ENCODE measurements at places on chromosomes 7 and 10.

- DNase-seq, result no peak
Measured at GRCh38 chr7:82142263-82142864, 301.2 kb downstream of the CACNA2D1 start.

GRCh38 chr10:132104471-132105301, 38.9 kb downstream of the JAKMIP3 start:
- no peak for DNase-seq

DNA sequence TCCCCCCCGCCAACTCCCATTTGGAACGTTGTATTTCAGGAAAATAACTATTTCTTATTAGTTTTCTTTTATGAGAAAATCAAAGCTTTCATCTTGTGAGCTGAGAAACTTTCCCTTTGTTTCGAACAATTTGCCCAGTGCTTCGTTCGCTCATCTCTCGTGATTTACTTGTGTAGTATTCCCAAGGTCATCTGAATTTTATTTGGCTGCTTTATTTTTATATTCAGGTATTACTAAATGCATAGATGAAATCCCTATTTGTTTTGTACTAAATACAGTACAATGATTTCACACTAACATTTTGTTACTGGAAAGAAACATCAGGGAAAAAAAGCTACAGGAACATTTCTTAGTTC, 12.0 kb upstream of the EBLN1 start:
- no peak for DNase-seq

GRCh38 chr7:867001-867405, 9.4 kb upstream of the GET4 start:
- no peak for DNase-seq

DNA sequence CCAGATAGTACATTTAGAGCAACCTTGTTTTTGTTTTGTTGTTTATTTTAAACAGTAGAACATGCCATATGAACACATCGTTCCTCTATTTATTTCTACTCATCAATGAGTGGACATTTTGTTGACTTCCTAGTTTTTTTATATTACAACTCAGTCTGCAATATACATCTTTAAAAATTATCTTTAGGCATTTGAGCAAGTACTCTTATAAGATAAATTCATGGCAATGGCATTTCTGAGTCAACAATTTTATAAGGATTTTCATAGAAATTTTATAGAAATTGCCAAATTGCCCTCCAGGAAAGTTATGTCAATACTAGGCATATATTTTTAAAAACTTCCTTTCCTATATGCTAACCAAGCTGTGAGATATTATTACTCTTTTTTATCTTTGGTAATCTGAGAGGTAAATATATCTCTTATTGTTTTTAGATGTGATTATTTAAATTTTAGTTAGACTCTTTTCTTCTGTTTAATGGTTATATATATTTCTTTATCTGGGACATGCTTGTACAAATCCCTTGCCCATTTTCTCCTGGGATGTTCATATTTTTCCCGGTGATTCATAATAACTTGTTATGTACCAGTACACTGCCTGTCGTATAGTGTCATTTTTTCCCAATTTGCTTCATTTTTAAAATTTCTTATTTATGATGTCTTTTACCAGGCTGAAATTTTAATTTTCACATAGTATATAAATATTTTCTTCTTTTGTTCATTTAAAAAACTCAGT, 50.5 kb downstream of the FZD1 start:
- DNase-seq, result no peak

DNA sequence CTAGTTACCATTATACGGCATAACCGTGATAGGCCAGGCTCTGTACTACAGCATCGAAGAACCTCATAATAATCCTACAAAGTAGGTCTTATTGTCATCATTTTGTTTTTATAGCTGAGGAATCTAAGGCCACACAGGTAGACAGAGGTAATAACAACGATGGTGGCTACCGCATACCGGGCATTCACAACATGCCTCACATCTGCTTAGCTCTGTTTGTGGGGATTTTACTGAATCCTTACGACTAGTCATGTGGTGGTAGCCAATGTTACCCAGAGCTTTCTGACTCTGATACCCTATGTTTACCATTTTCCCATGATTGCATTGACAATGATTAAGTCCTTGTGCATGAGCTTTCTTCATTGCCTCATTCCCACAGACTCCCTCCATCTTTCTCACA, 269.4 kb downstream of the TCF7L2 start:
- no peak for DNase-seq

DNA sequence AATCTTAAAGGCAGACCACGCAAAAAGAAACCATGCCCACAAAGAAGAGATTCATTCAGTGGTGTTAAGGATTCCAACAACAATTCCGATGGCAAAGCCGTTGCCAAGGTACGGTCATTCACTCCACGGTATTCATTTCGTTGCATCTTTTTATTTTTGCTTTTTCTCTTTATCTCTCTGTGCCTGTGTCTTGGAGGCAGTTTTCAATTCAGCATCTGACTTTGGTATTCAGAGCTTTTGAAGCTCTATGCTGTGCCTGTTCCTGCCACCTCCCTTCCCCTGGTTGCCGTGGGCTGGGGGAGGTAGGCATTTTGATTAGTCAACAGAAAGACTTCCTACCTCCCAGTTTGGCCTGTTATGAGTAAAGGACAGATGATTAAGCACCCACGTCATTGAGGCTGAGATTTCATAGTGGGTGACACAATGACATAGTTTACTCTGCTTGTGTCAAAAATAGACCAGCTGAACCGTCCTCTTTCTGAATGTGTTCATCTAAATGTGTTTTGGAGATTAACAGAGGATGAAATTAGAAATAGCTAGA, 149.5 kb downstream of the ARID5B start:
- peak; percentile 88 for DNase-seq

DNA sequence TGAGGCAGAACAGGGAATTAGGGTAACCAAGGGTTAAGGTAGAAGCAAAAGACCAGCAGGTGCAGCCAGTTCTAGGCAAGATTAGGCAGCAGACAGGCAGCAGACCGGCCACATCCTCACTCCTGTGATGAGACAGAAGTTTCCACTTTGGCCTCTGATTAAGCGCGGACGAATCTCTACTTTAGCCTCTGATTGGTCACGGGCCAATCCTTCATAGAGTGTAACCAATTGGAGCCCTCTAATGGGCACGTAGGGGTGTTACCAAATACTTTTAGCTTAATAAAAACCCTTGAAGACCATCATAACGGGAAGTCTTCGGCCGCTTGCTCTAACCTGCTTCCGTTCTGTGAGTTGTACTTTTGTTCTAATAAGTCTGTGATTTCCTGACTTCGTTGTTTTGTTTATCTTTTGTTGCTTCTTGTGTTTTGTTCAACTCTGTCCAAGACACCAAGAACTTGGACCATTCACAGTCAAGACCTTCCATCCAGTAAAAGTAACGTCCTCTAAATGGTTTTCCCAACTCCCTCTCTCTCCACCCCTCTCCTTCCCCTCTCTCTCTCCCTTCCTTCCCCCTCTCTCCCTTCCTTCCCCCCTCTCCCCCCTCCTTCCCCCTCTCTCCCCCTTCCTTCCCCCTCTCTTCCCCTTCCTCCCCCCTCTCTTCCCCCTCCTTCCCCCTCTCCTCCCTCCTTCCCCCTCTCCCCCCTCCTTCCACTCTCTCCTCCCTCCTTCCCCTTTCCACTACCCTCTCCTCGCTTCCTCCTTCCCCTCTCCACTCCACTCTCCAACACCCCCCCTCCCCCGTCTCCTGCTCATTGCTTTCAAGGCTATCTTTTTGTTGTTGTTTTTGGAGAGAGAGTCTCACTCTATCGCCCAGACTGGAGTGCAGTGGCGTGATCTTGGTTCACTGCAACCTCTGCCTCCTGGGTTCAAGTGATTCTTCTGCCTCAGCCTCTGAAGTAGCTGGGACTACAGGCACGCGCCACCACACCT, 13.2 kb upstream of the MALSU1 start:
- no peak for DNase-seq

- DNase-seq, result no peak
Measured at GRCh38 chr10:21080261-21080660, 183.2 kb upstream of the NEBL start.

GRCh38 chr7:114534953-114535352, 120.3 kb downstream of the FOXP2 start:
- no peak for DNase-seq

- no peak for DNase-seq
Measured at GRCh38 chr10:126221874-126222273, 166.4 kb downstream of the ADAM12 start.

DNA sequence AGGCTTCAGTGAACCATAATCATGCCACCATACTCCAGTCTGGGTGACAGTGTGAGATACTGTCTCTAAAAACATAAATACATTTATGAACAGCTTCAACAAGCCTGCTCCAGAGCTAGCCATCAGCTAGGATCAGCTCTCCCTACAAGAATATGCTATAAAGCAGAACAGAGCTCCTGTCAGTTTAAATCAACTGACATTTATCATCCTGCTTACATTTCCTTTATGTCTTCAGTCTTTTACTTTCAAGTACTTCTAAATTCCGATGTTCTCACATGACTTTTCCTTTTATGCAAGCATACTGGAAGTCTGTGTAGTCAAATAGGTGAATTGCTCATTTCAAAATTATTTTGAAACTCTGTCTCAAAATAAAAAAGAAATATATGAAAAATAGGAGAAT, 64.6 kb downstream of the COA1 start:
- no peak for DNase-seq

DNA sequence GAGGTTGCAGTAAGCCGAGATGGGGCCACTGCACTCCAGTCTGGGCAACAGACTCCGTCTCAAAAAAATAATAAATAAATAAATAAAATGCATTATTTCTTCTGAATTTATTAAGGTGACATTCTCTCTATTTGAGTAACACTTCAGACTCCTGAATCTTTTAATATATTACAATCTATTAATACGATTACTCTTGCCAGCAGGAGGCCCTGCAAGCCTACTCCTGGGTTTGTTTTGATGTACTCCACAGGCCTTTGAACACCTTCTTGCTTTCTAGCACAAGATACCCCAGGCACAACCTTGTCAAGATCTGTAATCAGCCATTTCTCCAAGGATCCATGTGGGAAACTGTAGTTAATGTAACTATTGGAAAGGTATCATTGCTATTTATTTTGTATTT, 63.5 kb downstream of the COBL start:
- no peak for DNase-seq

- DNase-seq, result no peak
Measured at GRCh38 chr7:142134909-142135308, 23.4 kb downstream of the MGAM2 start.

- no peak for DNase-seq
Measured at GRCh38 chr10:120360571-120360970, 96.5 kb upstream of the PLPP4 start.

GRCh38 chr7:108463613-108464012, 7.4 kb upstream of the NRCAM start:
- DNase-seq, result no peak

DNA sequence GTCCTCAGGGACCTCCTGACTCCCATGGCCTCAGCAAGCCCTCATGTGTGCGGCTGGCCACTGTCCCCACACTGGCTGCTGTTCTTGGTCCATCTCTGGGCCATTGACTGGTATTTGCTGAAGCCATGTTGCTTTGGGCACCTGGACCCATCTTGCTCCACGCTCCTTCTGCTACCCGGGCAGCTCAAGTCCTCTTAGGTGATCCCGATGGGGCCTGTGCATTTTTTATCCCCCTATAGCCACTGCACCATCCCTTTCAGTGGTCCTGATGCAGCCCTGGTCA, 16.7 kb downstream of the RAMP3 start:
- no peak for DNase-seq

- DNase-seq, result no peak
Measured at GRCh38 chr10:132974249-132974796, 32.0 kb upstream of the CFAP46 start.

DNA sequence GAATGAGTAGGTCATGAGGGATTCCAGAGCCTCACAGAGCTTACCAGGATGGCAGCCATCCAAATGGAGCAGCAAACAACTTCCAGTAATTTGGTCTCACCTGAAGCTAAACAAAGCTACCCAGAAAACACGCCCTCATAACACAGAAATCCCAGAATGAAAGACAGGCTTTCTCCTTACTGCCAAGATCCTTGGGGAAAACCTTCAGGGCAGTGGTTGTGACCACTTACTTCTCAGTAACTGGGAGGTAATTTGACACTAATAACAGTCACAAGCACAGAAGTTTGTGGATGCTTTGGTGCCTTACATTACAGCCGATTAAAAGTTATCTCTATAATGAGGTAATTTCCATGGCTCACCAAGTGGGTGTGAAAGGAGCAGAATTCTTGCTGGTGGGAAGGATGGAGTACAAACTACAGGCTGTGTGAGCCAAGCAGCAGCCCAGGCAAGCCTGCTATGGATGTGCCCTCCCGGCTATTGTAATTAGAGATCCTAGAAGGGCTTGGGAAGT, 10.4 kb downstream of the WDR91 start:
- no peak for DNase-seq

- DNase-seq, result peak; percentile 49
Measured at GRCh38 chr7:27160145-27160545, 3.7 kb upstream of the HOXA7 start.

DNA sequence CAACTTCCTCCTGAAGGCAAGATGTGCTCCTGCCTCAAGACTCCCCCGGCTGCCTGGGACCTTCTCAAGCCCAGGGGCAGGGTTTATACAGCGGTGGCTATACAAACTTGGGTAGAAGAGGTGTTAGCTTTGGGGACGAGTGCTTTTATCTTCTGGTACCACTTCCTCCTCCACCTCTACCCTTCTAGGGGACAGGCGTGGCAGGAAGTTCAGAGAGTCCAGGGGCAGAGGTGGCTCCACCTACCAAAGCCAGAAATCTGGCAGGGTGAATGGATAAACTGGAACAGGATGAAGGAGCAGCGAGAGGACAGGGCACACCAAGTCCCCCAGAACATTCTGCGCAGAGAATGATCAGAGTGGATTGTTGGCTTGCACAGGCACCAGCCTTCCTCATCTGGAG, 24.0 kb upstream of the TM9SF3 start:
- DNase-seq, result peak; percentile 15

DNA sequence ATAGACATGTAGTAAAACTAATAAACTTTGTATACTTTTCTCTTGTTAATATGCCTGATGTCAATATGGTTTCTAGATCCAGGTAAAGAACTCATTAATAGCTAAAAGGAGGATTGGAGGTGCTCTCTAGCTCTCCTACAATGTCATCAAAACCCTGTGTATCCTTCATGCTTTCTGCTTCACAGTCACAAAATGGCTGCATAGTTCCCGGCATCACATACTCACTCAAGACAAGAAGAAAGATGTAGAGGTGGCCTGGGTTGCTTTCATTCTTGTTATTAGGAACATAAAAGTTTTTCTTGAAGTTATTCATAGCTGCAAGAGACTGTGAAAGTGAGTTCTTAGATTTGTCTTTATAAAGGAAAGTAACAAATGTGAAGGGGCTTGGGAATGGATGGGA, 149.7 kb upstream of the EEPD1 start:
- no peak for DNase-seq

GRCh38 chr10:47047127-47047504, 135.9 kb downstream of the PTPN20 start:
- no peak for DNase-seq

GRCh38 chr7:142817506-142817905, 37.4 kb upstream of the EPHB6 start:
- no peak for DNase-seq

- no peak for DNase-seq
Measured at GRCh38 chr10:20075713-20076112, 259.5 kb downstream of the PLXDC2 start.

GRCh38 chr7:12771378-12771877, 84.0 kb downstream of the ARL4A start:
- no peak for DNase-seq
